Body of pancreas (tissue), 4 donors: ENCODE measurements at places on chromosomes 11 and 22. TPM values are rescaled to one million over a fixed set of nuclear protein-coding genes. Genes with fewer than 3 reads are reported as not detected.

Gene POU2AF2
- not detected for total RNA-seq

Gene MFRP
- not detected for total RNA-seq

Gene TCN2
- total RNA-seq: 16.3 TPM

Gene C1QTNF4
- 1.8 TPM for total RNA-seq

DNA sequence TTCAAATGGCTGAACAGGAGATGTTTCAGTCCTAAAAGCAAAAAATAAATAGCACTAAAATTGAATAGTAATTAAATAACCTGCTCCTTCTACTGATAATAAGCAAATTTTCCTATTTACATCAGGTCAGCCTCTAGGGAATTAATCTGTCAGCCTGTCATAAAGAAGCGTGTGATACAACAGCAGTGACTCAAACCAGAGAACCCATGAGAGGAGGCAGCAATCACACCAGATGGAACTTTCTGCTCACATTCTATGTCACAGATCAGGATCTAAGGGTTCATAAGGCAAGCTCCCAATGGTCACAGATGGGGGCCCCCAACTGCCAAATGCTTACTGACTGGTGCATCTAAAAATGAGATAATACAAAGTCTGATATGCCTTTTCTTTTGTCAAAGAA, 41.1 kb downstream of the RBFOX2 start:
- peaks cover 27% of the 10 kb centered on the region for H3K4me1 ChIP-seq
- no peaks in the 10 kb centered on the region for H3K27me3 ChIP-seq
- no peaks in the 10 kb centered on the region for H3K36me3 ChIP-seq
- no peak for DNase-seq

DNA sequence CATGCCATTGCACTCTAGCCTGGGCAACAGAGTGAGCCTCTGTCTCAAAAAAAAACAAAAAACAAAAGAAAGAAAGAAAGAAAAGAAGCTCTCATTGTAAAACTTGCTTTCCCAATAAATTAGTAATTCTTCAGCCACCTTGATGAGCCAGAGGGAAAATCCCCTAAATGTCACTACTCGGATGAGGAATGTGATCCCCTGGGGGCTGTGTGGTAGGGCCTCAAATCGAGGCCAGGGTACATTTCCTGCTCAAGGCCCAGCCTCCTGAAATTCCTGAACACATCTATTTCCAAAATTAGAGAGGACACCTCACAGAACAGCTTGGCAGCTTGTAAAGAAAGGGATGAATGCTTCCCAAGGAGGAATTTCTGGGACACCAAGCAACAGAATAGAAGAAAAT, 147.1 kb upstream of the SESN3 start:
- no peak overlapping the region for H3K4me3 ChIP-seq
- no peaks in the 10 kb centered on the region for H3K27me3 ChIP-seq

- no peaks in the 10 kb centered on the region for H3K27me3 ChIP-seq
- no peak overlapping the region for H3K4me3 ChIP-seq
- H3K27ac ChIP-seq: no peak overlapping the region
These were observed 8.3 kb downstream of the SLC37A2 start for GRCh38 chr11:125071435-125071834.

DNA sequence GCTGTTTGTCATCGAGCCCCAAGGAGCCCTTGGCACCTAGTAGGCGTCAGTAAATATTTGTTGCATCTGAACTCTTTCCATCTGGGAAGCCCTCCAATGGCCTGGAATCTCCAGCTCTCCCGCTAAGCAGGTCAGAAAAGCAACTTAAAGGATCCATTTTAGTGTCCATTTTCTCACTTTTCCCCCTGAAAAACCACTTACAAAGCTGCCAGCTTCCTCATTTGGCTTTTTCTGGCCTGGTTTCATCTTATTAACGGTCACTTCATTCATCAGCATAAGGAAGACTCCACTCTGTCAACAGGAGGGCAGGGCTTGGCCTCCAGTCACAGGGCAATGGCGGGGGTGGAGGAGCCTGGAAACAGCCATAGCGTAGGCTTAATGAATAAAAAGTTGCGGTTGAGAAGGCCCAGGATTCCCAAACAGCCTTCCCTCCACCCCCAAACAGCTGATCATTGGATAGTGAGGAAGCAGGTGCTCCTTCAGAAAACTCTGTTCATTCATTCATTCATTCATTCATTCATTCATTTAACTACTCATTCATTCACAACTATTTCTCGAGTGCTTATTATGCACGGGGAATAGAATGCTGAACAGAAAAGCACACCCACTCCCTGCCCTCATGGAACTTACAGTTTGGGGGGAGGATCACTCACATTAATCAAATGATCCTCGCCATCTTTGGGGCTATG, 104.5 kb upstream of the RCN1 start:
- DNase-seq: no peak
- H3K27me3 ChIP-seq: no peaks in the 10 kb centered on the region

DNA sequence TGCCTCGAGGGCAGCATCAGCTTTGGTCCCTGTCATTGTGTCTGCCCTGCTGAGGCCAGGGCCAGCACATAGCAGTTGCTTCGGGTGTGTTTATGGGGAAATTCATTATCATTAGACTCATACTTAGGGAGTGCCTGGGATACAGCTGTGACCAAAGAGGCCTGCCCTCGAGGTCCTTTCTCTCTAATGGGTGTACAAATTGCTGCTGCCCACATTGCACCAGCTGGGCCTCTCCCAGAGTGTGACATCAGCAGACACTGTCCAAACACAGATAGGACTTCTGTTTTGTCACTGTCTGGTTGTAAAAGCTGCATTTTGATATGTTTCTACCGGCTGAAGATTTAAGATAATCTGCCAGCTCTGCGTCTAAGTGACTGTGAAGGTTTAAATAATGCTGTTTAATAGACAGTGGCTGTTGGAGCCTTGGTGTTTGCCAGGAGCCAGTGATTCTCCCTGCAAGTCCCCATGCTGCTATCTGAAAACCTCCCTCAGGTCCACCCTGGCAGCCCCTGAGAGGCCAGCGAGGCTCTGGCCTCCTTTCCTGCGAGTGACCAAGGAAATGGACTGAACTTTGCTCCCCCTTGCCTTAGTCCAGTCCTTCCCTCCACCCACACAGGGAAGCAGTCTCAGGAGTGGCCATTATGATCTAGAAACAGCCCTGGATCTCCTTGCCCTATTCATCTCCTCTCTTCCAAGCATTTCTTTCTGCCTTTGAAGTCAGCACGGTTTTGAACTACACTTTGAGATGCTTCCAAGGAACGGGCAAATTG, 505.2 kb downstream of the TBC1D22A start:
- H3K4me1 ChIP-seq: peaks cover 5% of the 10 kb centered on the region
- H3K27ac ChIP-seq: no peak overlapping the region
- H3K4me3 ChIP-seq: no peak overlapping the region
- H3K27me3 ChIP-seq: no peaks in the 10 kb centered on the region
- DNase-seq: peak; percentile 20
